ENCODE measurements at places on chromosomes 1 and 21.

GRCh38 chr1:58006421-58007046 is 540.0 kb downstream of the OMA1 start:
- no peak for DNase-seq

DNA sequence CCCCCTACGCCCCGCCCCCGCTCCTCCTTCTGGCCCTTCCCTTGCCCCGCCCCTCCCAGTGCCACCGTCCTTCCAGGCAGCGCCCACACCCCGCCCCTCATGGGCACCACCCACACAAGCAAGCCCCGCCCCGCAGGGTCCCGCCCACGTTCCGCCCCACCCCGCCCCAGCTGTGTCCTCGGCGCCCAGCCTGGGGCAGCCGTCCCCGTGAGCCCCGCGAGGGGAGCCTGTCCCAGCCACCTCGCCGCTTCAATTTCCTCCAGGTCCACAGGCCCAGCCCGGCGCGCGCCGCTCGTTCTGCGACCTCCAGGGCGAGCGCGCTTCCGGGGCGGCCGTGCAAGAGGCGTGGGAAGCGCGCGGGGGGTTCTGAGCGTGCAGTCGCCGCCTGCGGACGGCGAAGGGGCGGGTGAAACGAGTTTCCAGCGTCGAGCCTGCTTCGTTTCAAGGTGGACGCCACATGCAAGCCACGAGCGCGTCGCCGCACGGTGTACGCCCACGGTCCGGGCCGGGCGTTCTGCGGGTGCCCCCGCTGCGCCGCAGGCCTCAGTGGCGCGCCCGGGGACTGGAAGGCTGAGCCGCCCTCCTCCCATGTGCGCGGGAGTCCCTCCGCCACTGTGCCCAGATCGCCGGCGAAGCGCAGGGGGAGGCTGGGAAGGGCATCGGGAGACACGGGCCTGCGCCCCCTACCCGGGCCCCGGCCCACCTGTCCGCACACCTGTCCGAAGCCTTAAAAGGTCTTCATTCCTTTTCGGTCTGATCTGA is 10.8 kb upstream of the FAAP20 start:
- peak; percentile 92 for DNase-seq

DNA sequence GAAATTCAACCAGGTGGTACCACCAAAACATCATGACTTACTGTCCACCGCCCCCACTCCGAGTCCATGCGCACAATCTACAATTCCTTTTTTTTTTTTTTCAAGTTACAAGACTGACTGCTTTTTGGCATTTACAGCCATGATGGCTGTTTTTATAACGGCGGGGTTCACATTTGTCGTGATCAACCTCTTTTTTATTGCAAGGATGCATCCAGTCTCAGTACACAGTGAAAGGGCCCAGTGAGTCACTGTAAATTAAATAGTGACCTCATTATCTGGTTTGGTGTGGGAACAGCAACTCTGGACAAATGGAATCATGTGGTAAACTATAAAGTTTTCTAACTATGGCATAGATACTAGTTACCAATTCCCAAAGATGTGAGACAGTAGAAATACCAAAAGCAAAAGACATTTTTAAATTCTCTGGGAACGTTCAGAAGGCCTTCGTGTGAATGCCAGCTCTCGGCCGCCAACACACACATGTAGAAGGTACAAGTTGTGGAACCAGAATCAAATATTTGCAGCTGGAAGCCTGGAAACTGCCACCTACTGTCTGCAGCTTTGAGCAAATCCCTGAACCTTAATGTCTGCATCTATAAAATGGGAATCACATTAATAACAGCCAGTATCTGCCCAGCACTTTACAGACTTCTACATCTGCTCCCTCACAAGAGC is 4.9 kb downstream of the GLIS1 start:
- DNase-seq: no peak

DNA sequence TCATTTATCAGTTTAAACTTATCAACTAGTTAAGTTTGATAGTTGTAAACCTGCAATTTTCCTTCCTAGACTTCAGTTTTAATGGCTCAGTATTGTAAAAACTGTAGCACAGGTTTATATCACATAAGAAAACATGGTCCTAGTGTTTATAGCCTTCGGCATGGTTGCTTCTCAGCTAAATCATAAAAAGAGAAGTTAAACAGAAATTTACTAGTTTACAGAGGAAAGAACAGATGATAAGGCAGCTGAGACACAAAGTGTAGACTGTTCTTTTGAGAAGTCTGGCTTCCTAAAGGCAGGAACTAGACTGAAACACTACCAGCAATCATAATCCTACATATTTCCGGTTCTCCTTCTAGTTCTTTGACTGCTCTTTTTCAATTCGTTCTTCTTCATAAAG is 39.8 kb downstream of the WNT2B start:
- DNase-seq: no peak

GRCh38 chr1:101051688-101052638 is 26.4 kb upstream of the DPH5 start:
- DNase-seq: no peak

DNA sequence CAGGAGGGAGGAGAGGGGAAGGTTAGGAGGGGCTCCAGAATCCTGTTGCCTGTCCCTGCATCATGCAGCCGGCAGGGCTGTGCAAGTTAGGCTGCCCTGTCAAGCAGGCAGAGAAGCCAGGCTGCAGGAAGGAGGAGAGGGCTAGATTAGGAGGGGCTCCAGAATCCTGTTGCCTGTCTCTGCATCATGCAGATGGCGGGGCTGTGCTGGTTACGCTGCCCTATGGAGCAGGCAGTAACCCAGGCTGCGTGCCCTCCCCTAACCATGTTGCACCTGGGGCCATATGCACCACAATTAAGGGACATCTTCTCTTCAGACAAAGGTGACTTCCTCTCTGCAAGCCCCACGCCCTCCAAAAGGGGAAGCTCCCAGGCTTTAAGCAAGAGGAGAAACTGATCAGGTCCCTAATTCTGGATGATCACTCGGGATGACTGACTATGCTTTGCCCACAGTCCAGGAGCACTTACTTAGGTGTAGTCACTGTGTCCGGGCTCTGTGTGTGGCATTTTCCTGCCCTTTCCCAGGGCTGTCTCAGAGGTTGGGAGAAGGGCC is 457.4 kb downstream of the SETD4 start:
- DNase-seq: no peak

GRCh38 chr1:51253691-51254090 is 17.6 kb downstream of the RNF11 start:
- no peak for DNase-seq

DNA sequence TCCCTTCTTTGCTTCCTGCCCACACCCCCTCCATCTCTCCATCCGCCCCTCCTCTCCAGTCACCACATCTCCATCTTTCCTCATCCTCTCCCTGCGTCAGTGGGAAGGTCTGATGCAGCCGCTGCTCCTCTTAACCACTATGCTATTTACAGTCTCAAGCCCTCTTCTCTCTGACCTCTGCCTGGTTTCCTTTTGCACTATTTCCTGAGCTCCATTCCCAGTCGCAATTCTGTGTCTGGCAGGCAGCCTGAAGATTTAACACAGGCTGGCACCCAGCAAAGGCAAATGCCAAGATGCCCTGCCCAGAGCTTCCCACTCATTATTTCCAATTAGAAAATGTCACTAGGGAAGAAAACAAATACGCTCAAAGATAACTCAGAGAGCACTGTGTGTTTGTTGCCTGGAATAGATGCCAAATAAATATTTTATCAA is 89.6 kb upstream of the LPGAT1 start:
- DNase-seq: peak; percentile 28

DNA sequence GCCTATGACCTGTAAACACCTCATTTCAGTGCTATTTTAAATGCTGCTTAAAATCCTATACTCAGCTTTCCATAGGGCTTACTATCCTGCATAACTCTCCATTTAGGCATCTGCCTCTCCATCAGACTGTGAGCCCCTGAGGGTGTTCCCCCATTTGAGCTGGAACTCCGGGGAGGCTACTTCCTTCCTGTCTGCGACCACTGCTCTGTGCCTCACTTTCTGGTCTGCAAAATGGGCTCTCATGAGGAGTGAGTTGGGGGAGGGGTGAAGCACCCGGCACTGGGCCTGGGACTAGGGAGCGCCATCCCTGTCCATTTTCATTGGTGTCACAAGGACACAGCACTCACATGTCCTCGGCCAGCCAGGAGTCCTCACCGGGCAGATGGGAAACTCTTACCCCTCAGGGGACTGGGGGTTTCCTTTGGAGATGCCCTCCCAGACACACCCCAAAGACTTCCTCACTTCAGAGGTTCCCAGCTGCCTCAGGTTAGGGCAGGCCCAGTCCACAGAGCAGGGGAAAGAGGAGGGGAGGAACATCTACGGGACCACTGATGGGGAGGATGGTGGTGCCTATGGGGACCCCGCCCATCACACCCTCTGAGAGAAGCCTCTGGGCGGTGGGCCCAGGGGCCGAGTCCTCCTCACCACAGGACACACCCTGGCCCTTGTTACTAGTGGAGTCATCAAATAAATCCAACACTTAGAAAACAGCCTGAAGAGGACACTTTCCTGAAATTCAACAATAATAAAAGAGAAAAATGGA is 134.9 kb downstream of the MATN1 start:
- DNase-seq: no peak

- no peak for DNase-seq
Measured at GRCh38 chr21:33700491-33700890, 58.2 kb downstream of the ITSN1 start.

DNA sequence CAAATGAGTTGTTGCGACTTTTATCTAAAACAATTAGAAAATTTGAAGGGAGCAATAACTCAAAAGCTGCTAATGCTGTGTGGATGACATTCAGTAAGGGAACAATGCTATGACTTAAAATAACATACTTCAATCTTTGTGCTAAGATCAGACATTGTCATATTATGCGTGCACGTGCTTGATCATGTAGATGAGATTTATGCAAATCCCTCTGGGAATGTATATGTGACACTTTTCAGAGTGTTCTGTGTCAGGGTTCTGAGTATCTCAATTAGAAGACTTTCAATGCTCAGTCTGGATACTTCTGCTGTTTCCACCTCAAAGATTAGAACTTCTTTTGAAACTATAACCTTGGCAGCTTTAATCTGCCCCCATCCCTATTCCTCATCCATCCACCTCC is 18.6 kb upstream of the POU2F1 start:
- DNase-seq: no peak

DNA sequence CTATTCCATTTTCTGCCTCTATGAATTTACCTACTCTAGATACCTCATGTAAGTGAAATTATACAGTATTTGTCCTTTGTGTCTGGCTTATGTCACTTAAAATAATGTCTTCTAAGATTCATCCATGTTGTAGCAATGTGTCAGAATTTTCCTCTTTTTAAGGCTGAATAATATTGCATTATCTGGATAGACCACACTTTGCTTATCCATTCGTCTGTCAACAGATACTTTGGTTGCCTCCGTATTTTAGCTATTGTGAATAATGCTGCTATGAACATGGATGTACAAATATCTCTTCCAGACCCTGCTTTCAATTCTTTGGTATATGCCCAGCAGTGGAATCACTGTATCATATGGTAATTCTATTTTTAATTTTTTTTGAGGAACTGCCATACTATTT is 10.1 kb upstream of the CCSAP start:
- DNase-seq: no peak

GRCh38 chr1:154861607-154862094 is 8.4 kb downstream of the KCNN3 start:
- DNase-seq: no peak

- DNase-seq: no peak
Measured at GRCh38 chr1:172699695-172700227, 40.9 kb downstream of the FASLG start.

DNA sequence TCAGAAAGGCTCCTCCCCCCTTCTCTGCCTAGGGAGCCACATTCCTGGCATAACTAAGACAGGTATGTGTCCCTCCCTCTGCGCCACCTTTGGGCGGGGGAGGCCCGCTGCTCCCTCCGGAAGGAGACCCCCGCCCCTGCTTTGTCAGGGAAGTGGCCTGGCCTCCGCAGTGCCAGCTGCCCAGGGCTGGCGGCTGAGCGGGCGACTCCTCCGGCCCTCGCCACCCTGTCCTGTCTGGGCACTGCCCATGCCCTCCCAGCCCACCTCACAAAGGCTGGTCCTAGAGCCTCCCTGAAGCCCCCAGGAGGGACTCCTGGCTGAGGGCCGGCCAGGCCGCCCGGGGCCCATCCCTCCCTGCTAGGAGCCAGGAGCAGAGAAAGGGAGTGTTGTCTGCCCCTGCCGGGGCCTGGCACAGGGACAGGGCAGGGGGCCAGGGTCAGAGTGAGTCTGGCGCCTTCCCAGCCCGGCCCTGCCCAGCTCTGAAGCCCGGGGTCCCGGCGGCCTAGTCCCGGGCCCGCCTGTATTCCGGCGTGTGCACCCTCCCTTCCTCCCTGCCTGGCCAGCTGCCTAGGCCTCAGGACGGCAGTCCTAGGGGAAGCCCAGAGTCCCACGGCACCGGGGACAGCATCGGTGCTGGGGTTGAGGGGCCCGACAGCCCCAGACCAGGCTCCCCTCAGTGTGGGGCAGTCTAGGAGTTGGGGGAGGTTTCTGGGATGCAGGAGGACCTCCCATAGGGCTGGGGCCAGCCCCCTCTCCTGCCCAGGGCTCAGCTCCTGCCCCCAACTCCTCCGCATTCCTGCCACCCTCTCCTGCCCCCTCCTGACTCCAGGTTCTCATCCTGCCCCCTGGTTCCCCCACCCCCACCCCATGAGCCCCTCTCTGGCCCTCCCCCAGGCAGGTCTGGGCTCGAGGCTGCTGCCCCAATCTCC is 5.1 kb downstream of the AGRN start:
- no peak for DNase-seq

DNA sequence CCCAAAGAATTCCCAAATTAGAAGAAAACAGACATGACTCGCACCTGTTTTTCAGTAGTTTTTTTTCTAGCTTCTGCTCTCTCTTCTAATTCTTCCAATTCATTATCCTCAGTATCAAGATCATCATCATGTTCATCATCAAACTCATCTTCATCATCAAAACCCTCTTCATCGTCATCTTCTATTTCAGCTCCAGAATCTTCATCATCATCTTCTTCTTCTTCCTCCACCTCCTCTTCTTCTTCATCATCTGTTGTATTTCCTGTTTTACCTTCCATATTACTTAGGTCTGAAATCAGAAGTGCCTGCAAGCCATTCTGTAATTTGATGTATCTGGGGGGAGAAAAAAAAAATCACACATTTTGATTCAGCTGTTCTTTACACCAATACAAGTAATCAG is 38.3 kb downstream of the NRDC start:
- DNase-seq: no peak

DNA sequence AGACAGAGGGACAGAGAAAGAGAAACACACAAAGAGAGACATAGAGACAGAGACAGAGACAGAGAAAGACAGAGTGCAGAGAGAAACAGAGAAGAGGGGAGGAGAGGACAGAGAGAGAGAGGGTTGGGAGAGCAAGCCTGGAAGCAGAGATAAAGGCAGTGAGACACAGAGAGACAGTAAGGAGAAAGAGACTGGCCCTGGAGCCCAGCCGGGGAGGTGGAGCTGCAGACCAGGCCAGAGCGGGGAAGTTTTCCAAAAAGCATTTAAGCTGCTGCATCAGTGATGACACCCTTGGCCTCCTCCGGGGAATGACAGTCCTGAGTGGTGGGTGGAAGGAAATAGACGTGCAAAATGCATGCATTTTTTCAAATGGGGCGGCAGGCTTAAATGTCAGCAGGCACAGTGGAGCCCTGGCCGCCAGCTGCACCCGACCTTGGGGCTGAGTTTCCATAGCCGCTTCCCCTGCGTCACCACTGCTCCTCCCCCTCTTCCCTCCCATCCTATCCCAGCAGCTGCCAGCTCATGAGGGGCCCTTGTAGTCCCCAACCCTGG is 95.4 kb upstream of the KLHDC7A start:
- no peak for DNase-seq

Measured in AG09319 (cell line).